ENCODE measurements at places on chromosomes 16 and 17.

DNA sequence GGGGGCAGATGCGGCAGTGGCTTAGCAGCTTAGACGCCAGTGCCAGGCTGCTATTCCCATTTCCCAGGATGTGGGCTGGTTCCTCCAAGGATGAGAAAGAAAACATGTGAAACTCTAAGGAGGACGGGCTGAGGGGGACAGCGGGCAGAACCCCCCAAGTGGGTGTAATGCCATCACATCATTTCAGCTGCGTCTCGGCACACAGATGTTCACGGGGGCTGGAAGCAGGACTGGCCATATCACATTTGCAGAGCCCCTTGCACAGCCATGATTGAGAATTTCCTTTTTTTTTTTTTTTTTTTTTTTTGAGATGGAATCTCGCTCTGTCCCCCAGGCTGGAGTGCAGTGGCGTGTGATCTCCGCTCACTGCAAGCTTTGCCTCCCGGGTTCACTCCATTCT, 15.3 kb upstream of the GINS2 start:
- no peak for DNase-seq

GRCh38 chr17:49926886-49927285, 42.1 kb upstream of the DLX4 start:
- no peak for DNase-seq

DNA sequence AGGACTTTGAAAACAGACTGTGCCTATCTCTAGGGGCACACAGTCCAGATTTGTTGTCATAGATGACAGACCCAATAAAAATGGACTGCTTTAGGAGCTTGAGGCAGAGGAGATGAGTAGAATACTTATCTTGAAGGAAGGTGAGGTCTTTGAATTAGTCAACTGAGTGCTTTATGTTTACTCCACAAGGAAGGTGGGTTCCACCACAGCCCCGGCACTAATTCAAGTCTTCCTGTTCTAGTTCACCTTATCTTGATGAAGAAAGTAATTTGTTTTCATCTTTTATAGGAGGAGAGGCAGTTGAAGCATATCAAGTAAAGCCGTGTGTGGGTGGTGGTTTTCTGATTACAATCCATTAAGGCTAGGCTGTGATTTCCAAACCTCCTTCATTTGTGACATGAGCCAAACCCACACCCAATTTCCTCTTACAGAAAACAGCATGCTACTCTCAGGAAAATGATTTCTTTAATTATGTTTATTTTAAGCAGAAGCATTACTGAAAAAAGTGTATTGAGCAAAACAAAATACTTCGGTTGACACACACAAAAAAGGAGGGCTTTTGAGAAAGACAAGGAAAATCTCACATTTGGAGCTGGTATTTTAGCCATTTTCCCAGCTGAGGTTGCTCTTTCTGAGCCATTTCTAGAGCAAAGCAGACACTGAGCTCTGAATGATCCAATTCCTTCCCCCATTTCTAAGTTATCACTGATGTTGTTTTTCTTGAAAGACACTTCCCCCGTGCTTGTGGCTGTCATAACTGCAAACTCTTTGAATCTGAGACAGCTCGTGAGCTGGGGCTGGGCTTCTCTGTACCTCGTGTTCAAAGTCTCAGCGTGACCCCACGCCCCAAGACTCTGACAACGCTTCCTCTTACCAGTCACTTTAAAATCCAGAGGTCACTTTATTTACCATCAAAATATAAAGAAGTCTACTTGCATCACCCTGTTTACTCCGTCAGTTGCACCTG, 35.4 kb downstream of the CDRT15 start:
- no peak for DNase-seq

DNA sequence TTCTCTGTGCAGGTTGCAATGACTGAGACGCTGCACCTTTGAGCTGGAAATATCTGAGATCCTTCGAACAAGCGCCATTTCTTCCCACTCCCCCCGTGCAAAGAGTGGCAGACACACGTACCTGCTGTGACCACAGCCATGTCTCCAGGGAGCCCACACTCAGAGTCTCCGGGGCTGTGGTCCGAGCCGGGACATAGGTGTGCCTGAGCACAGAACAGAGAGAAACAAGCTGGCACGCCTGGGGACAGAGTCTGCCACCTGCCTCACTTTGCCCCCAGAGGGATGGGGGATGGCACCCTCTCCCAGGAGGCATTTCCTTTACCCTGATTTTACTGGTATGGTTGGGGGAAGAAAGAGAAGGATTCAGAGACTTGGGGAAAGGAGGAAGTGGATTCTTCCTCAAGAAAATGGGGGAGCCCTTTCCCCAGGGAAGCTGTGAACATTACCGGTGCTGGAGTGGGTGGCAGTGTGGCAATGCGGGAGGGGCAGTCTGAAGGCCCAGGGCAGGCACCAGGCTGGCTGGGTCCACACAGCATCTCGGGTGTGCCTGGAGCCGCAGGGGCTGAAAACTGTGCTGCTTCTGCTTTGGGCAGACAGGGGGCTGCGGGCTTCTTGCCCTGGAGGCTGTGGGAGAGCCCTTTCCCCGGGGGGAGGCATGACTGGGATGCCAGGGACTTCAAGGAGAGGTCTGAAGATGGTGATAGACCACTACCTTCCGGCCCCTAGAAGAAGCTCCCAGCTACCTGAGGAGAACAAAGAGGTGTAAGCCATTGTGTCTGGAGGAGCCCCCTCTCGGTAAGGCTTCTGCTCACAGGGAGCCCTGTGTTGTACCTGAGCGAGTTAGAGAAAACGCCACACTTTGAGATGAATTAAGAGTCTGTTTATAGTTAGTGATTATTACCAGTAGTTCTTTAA, 6.6 kb upstream of the PIK3R6 start:
- no peak for DNase-seq

- no peak for DNase-seq
Measured at GRCh38 chr16:22220714-22221113, 14.6 kb downstream of the EEF2K start.

- DNase-seq, result no peak
Measured at GRCh38 chr16:1357906-1358566, 6.3 kb downstream of the GNPTG start.

- no peak for DNase-seq
Measured at GRCh38 chr16:87201052-87201451, 116.1 kb downstream of the C16orf95 start.

DNA sequence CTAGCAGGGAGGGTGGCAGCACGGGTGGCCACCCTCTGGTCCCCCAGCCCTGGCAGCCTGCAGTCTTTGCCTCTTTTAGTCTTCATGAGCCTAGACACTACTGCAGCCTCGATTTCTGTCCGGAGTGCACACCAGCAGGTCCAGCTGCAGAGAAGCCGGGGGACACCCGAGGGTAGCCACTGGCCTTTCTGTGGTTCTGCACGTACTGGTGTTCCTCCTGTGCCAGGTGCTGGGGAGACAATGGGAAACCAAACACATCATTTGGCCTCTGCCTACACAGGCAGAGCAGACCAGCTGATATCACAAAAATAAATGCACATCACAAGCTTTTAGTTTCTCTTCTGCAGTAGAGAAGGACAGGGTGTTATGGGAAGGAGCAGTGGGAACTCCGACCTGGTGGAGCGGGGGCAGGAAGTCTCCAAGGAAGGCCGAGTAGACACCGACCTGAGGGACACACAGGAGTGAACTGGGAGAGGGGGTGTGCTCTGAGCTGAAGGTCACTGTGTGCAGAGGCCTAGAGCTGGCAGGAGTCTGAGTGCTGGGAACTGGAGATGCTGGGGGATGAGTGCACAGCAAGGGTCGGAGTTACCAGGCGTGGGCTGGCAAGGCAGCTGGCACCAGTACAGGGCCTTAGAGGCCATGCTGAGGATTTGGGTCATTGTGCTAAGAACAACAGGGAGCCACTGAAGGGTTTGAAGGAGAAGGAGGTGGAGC, 23.1 kb downstream of the GPT2 start:
- no peak for DNase-seq

DNA sequence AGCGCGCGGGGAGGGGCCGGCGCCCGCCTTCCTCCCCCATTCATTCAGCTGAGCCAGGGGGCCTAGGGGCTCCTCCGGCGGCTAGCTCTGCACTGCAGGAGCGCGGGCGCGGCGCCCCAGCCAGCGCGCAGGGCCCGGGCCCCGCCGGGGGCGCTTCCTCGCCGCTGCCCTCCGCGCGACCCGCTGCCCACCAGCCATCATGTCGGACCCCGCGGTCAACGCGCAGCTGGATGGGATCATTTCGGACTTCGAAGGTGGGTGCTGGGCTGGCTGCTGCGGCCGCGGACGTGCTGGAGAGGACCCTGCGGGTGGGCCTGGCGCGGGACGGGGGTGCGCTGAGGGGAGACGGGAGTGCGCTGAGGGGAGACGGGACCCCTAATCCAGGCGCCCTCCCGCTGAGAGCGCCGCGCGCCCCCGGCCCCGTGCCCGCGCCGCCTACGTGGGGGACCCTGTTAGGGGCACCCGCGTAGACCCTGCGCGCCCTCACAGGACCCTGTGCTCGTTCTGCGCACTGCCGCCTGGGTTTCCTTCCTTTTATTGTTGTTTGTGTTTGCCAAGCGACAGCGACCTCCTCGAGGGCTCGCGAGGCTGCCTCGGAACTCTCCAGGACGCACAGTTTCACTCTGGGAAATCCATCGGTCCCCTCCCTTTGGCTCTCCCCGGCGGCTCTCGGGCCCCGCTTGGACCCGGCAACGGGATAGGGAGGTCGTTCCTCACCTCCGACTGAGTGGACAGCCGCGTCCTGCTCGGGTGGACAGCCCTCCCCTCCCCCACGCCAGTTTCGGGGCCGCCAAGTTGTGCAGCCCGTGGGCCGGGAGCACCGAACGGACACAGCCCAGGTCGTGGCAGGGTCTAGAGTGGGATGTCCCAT, 232.8 kb downstream of the SEC14L1 start:
- DNase-seq, result no peak

DNA sequence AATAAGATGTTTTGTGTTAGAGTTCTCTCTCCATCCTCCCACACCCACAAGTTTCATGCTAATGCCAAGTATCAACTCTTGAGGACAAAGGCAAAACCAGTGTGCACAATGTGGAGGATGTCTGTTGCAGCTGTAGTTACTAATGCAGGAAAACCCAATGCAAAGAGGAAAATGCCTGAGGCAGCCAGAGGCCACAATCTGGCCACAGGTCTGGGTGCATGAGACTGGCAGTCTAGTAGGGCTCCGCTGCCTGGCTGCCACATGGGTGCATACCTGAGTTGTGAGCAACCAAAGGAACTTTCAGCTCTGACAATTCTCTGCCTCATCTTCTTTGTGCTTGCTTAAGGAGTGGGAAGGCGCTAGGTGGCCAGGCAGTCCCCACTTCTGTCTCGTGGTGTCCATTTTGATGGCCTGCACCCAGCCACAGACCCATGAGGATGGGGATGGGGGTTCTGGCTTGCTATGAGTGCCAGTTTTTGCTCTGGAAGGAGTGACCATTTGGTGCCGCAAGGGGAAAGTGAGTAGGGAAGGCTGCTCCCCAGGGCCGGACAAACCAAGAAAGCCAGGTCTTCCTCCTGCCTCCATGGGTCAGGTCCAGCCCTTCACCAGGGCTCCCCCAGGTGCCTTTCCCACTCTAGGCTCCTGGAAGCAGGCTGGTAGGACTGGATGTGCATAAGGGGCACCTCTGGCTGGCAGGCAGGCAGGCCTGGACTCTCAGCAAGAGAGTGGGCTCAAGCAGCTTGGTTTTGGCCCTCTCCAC, 4.2 kb upstream of the GFOD2 start:
- no peak for DNase-seq

GRCh38 chr16:84838383-84838948, 18.7 kb downstream of the CRISPLD2 start:
- DNase-seq, result no peak

DNA sequence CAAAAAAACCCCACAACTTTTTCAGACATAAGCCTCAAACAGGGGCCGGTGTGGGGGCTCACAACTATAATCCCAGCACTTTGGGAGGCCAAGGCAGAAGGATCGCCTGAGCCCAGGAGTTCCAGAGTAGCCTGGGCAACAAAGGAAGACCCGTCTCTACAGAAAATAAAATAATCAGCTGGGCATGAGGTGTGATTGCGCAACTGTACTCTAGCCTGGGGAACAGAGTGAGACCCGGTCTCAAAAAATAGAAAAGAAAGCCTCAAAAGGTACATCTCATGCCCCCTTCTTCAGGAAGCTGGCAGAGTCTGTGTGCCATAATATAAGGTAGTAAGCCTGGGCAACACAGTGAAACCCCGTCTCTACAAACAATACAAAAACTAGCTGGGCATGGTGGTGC, 3.2 kb downstream of the ZSWIM7 start:
- no peak for DNase-seq

- DNase-seq, result peak; percentile 12
Measured at GRCh38 chr17:63150994-63151464, 185.0 kb downstream of the TANC2 start.

- no peak for DNase-seq
Measured at GRCh38 chr17:57462007-57462579, 205.8 kb downstream of the MSI2 start.

- DNase-seq, result no peak
Measured at GRCh38 chr16:69443927-69444631, 19.7 kb downstream of the CYB5B start.

GRCh38 chr16:77912617-77913016, 109.7 kb upstream of the CLEC3A start:
- no peak for DNase-seq

DNA sequence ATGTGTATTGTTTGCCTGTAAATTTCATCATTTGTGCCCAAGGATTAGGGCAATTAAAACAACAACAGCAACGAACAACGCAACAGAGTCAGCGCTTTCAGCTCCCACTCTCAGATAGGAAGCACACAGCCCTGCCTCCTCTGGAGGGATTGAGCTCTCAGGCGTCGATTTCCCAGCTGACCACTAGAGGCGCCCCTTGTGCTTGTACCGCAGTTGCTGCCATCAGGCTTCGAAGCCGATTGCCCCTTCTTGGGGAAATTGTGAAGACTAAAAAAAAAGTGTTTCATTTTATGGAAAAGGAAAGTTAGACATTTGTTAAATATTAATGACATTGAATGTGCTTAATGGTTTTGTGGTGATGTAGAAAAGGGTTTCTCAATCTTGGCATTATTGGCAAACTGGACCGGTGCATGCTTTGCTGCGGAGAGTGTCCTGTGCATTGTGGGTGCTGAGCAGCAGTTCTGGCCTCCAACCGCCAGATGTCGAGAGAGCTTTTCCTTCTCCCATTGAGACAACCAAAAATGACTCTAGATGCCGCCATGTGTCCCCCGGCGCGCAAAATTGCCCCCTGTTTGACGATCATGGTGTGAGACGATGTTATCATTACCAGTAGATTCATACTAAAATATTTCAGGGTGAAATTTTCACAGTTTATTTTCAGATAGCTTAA, 650.4 kb upstream of the RBFOX1 start:
- DNase-seq, result no peak

- DNase-seq, result no peak
Measured at GRCh38 chr16:9497750-9498149, 406.3 kb downstream of the HAPSTR1 start.

- DNase-seq, result no peak
Measured at GRCh38 chr17:41498276-41498675, 7.1 kb downstream of the KRT13 start.
